Germinal center (tissue), 1 donor: ENCODE measurements at places on chromosomes 12 and 14.
A peak's percentile ranks its signal among the peaks of the same experiment; 100 is the strongest.

DNA sequence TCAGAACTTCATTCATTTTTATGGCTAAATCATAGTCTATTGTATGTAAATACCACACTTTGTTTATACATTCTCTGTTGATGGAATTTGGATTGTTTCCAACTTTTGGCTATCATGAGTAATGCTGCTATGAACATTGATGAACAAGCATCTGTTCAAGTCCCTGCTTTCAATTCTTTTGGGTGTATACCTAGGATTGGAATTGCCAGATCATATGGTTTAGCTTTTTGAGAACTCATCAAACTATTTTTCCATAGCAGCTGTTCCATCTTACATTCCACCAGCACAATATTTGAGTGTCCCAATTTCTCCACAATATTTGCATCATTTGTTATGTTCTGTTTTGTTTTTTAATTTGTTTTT lies 52.3 kb upstream of the CCND2 start:
- no peak for DNase-seq

GRCh38 chr12:115174920-115175319 lies 490.9 kb upstream of the TBX3 start:
- DNase-seq, result no peak

DNA sequence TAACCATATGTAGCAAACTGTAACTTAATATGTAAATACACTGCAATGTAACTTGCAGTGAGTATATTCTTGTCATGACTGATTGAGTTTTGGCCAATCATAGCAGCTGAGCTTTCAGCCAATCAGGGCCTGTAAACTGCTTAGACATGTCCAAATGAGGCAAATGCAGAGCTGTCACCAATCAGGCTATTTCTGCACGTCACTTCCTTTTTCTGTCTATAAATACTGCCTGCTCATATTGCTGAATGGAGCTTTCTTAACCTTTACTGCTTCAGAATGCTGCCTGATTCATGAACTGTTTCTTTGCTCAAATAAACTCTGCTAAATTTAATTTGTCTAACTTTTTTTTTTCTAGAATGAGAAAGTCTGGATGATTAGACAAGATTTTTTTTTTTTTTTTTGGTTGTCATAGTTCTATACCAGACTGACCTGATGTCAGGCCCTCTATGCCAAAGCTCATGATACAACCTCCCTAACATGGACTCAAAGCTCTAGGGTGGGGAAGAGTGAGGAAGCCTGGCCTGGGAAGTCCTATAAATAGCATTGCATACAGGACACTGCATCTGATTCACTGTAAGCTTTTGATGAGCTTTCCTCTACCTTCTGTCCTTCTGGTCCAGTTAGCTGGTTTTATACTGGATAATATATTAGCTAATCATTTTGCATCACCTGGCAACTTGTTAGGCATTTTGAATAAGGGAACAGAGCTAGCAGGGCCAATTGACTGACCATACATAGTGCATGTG lies 12.0 kb downstream of the MGP start:
- no peak for DNase-seq

- no peak for DNase-seq
Measured at GRCh38 chr12:104122298-104122697, 15.7 kb downstream of the NFYB start.

GRCh38 chr14:52013984-52014600 lies 24.7 kb downstream of the RTRAF start:
- no peak for DNase-seq

GRCh38 chr12:92602930-92603623 lies 99.7 kb upstream of the PLEKHG7 start:
- no peak for DNase-seq

- DNase-seq, result no peak
Measured at GRCh38 chr14:61452452-61452851, 131.1 kb downstream of the PRKCH start.

GRCh38 chr12:96121271-96121711 lies 72.9 kb upstream of the ELK3 start:
- no peak for DNase-seq

DNA sequence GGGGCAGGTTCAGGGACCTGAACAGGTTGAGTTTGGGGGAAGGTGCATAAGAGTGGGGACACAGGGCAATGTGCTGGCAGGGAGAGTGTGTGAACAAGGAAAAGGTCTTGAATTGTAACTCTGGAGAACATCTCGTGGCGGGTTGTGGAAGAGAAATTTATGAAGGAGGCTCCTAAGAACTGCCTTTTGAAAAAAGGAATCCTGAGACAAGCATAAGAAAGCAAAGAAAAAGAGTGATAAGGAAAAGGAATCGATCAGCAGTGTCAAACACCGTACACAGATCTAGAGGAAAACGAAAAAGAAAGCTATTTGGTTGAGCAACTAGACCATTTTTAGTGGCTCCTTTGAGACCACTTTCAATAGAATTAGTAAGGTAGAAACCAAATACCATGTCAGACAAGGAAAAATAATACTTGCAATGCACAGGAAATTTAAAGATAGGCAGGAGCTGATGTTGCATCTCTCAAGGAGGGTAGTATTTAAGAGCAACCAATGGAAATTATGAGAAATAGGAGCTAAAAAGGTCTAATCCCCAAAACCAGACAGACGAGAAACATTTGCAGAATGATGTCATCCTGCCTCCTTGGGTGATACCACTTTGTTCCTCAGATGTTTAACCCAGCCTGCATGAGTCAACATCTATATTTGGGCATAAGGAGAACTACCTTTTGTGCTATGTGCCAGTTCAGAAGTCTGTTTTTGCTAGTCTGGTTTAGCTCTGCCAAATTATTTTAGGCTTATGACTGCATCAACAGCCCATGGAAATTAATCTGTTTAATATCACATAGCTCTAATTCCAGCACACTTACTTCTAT lies 64.5 kb upstream of the STK38L start:
- peak; percentile 54 for DNase-seq

- no peak for DNase-seq
Measured at GRCh38 chr12:4891866-4892265, 17.8 kb upstream of the KCNA1 start.

DNA sequence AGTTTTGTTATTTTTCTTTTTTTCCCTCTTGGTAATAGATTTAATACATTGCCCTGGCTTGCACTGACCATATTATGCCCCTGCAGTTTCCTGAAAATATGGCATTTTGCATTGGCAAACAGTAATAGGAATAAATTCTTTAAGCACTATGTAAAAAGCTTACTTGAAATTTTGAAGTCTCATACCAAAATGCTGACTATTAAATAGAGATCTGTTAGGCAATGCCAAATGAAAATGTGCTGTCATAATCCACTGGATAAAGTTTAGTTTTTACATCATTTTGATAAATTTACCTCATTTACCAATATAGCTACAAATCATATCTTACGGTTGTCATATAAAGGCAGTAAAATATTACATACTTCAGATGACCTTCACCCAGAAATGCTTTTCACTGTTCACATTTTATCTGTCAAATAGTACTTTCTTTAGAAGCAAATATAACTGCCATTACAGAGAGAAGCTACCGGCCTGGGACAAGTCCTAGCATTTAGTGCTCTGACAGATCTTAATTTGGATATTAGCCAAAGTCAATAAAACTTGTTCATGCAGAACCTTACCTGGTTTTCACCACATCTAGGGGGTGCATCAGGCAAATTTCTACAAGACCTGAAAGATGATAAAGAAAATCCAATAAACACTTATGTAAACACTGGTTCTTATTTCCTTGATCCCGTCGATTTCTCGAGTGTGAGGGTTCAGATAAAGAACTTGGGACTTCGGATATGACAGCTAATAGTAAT lies 212.9 kb downstream of the PAX9 start:
- DNase-seq, result no peak

DNA sequence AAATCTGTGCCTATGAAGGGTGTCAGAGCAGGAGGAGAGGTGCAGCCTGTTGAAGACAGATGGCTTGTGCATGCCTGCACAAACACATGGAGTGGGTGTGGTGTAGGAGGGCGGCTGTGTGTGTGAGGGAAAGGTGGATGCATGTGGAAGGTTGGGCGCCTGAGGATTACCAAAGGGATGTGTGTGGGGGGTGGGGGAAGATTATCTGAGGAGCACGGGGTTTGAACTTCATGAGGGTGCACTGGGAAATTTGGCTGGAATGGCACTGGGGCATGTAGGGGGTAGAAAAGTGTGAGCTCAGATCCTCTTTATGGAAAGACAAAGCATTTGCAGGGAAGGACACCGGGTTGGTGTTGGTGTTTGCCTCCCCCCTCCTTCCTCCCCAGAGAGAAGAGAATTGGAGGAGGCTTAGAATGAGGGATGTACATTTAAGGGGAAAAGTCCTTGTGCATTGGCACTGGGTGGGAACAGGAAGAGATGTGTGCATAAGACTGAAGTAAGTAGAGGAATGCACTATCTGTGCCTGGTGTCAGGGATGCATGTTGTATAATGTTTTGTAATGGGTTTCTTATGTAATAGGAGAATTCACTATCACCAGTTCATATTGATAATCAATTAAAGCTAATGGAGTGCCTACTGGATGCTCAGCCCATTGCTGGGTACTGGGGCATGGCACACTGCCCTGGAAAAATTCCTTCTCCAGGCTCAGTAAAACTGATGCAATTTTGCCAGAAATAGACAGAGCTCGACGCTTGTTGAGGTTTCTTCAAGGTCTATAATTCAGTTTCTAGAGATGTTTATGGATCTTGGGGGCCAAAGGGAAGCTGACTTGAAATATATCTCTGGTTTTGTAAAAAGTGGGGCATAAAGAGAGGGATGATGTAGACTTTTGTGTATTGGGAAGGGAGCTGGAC lies 3.0 kb downstream of the NTF3 start:
- peak; percentile 2 for DNase-seq

DNA sequence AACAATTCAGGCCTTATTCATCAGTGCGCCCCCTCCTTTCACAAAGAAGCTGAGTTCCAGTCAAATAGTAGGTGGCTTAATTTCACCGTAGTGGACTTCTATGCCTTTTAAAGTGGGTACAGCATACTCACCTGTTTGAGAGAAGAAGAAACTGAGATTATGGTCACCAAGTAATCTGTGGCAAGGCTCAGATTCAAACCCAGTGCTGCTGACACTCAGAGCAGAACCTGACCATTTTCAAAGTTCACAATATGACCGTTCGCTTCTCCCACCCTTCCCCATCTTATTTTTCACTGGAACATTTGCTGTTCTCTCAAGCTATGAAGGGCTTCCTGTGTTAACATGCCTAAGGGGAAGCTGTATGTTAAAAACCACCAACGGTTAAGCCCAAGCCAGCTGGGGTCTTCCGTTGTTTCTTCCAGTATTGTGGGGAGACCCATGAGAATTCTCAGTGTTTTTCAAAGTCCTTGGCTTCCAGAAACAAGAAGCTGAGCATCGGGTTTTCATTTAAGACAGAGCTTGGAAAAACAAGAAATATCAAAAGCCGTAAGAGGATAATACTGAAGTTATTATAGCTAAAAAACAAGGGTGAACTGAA lies 6.1 kb upstream of the PSMA6 start:
- DNase-seq, result peak; percentile 28

GRCh38 chr12:2739832-2740641 lies 54.7 kb upstream of the FKBP4 start:
- no peak for DNase-seq

DNA sequence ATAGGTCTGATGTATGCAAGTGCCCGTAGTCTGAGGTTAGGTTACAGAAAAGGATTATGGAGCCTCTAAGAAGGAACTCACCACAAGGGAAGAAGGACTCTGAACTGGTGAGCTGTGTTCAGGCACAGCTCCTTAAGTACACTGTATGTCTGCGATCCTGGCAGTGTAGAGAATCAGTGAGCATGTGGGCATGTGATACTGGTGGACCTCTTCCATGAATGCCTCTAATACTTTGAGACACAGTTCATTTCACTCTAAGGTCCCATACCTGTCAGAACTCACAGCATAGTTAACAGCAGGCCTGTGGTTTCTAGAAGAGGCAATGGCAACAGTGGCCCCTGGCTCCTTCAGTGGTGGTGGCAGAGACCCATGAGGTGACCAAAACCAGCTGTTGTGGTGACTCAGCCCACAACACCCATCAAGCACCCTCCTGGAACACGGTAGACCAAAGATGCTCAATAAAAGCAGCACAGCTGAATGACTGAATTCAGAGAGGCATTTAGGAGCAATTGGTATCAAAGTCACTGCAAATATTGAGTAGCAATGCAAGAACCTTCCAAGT lies 6.9 kb upstream of the OR6J1 start:
- DNase-seq, result no peak

- DNase-seq, result no peak
Measured at GRCh38 chr12:114841557-114842251, 157.7 kb upstream of the TBX3 start.

DNA sequence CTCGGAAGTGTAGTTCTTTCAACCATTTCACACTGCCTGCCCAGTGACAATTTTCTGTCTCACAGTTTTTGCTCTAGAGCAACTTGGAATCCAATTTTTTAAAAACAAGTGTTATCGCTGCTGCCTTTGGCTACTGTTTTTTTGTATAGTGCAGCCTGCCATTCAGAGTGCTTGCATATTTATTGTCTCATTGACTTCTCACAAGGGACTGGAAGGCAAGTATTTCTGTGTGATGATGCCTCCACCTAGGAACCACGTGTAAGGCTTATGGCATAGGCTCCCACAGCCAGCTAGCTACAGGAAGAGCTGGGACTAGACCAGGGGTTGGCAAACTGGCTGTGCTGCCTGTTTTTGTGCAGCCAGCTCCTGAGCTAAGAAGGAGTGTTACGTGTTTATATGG lies 903 bp downstream of the PARPBP start:
- DNase-seq, result peak; percentile 7

DNA sequence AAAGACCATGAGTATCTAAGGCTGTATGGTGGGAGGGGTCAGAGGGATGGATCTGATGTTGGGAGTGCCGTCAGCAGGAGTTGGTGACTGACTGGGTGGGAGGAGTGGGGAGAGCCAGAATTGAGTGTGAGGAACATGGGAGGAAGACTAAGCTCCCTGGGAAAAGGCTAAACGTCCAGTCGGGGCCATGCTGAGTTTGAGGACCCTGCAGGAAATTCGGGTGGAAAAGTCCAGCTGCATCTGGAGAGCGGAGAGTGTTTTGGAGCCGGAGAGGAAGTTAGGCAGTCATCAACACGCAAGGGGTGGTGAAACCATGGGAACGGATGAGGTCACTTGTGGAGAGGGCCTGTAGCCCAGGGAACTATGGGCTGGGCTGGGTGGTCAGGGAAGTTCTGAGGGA lies 60.9 kb downstream of the ELK3 start:
- no peak for DNase-seq

GRCh38 chr14:81323093-81323492 lies 77.0 kb downstream of the STON2 start:
- DNase-seq, result no peak
